ENCODE measurements at places on chromosomes 2 and 18.

DNA sequence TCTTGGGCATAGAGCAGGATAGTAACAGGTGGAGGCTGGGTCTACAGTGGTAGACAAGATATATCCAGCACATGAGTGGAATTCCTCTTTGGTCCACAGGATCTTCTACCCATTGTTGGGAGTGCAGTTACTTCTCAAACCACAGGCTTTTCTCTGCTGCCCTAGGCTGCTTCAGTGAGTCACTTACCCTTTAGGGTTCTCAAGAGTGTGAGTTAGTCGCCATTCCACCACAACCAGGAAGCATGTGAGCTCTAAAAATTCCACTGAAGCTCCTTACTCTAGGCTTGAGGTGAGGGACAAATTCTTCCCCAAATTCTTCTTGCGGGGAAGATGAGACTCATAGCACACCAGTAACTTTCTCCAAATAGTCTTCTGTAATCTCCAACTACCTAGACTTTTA, 189.4 kb downstream of the PLCL1 start:
- DNase-seq = no peak

DNA sequence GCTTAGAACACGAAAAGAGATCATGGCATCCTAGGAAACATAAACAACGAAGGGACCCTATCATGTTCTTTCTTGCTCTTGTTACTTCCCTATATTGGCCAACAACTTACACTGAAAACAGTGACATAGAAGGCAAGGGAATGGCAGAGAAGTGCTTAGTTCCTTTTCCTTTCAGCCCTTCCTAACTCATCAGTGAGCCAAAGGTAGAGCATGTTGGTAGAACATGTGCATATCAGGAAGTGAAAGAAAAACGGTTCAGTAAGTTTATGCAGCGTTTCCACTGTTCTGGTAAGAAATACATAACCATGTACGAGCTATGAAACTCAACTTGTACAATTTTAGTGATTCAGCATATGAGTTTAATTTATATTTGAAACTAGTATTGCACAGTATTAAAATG, 21.7 kb downstream of the AKAIN1 start:
- no peak for DNase-seq

DNA sequence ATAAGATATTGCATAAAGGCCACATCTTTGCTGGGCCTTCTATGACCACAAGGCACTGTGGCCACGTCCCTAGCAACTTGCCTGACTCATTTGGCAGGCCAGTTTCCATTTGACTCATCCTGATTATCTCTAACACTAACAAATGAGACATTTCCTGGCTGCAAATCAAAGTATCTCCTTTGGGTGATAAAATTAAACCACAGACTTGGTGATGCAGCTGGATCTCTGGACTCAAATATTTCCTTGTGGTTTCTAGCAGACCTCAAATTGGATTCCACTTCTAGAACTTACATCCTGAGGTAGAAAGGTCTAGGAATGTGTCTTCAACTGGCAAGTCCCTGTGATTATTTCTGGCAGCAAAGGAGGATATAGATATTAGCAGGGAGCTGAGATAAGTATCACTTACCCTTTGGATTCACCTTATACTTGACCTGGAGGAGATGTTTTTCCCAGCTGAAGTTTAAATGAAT, 167.9 kb upstream of the NXPH2 start:
- no peak for DNase-seq

GRCh38 chr2:30191107-30191506, 40.2 kb upstream of the LBH start:
- DNase-seq = no peak

- peak; percentile 33 for DNase-seq
These were observed 27.5 kb downstream of the RAMP1 start for GRCh38 chr2:237886685-237887481.

DNA sequence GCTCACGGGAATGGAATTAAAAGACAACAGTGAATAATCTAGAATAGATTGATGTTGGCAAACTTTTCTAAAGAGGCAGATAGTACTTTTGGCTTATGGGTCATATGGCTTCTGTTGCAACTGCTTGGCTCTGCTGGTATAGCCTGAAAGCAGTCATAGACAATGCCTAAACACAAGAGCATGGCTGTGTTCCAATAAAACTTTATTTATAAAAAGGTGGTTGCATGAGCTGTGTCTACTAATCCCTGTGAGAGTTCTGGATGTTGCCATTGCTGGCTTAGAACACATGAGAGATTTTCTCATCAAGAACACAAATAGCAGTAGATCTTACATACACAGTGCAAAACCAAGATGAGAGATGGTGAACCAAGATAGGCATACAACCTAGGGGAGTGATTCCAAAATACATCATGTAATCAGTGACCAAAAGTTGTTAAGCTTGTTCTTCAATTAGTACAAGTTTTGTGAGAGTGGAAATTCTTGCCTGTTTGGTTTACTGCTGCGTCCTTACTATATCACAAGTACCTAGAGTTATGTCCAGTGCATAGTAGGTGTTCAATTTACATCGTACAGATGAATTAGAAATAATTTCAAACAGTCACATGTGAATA, 380.0 kb downstream of the METTL4 start:
- DNase-seq = no peak

DNA sequence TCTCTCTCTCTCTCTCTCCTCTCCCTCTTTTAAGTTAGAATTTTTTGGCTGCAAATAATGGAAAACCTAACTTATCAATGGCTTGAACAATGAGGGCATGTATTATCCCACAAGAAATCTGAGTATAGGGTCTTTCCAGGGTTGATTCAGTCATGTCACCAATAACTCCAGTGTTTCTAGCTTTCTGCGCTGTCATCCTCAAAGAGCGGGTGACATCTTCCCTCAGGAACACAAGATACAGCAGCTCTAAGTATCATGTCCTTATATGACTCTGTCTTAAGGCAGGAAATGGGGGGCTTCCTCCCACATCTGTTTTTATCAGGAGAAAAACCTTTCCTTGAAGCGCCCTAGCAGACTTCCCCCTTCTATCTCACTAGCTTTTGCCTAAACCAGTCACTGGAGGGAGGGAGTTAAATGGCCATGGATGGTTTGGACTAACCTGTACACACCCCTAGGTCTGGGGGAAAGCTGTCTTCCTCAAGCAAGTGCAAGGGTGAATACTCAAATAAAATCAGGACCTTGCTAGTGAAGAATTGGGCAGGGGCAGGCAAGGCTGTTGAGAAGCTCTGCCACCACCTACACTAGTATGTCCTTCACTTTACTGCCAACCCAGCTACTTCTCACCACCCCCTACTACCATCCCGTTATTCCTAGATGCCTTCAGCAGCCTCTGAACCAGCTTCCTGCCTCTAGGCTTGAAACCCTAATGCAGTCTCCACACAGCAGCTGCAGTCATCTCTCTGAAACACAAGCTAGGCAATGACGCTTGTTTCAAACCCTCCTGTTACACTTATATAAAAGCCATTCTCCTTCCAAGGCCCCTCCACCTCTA, 7.5 kb upstream of the TUBA4A start:
- no peak for DNase-seq

DNA sequence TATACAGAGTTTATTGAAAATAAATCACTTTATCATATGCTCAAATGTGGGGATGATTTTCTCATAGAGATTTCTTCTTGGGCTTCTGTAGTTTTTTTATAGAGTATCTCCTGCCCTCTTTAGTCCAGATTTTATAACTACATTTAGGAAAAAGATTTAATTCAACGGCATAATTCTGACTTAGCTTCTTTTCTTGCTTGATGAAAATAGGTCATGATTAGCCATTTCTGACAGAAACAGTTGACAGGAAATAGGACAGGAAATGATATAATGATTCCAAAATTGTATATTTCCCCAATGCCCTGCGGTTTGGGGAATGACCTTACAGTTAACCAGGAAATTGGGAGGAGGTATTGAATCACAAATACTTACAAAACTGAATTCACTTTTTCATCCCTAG, 1531.9 kb upstream of the ACVR2A start:
- DNase-seq = no peak

GRCh38 chr2:55232863-55233657, 572 bp downstream of the RPS27A start:
- DNase-seq = no peak

GRCh38 chr18:6342990-6343389, 71.7 kb downstream of the L3MBTL4 start:
- no peak for DNase-seq

GRCh38 chr2:7403092-7403775, 486.0 kb downstream of the RNF144A start:
- no peak for DNase-seq

GRCh38 chr2:54577035-54577434, 120.9 kb downstream of the SPTBN1 start:
- DNase-seq = peak; percentile 19

GRCh38 chr2:105397953-105398335, 907 bp downstream of the FHL2 start:
- DNase-seq = no peak

DNA sequence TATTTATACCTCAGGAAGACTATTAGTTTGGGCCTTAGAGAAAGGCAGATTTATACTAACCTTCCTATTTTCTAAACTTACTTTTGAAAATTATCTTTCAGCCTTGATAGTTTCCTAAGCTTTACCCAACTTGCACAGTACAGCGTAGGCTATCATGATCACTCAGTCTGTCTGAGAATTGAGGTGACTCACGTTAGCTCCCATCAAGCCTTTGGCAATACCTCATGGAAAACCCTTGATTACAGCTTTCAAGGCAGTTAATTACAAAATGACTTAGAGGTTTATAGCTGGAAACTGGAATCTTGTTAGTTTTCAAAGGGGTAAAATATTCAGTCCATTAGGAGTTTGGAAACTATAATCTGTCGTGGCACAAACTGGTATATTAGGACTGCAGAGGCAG, 26.4 kb upstream of the ARMC9 start:
- DNase-seq = no peak

GRCh38 chr2:4653991-4654390, 950.6 kb downstream of the DCDC2C start:
- DNase-seq = no peak

GRCh38 chr2:36348721-36349120, 6.9 kb upstream of the CRIM1 start:
- DNase-seq = no peak

DNA sequence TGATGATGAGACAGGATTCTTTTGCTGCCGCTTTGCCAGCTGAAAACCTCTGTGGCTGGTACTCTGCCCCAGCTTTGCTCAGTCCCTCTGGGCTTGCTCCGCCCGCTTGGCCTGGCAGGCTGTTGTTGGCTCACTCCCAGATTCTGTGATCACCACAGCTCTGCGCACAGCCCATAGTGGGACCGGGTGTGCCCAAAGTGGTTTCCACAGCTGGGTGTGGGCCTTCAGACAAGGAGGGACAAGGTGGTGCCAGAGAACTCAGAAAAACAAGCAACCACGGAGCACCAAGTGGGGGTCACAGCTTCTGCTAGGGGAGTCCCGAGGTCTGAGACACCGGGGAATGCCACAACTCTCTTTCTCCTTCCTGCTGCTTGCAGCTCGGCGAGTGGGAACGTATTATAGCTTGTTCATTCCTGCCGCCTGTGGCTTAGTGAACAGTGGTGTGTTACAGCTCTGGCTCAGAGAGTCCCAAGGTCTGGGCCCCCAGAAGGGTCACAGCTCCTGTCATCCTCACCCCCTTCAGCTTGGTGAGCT, 9.2 kb upstream of the KYNU start:
- DNase-seq = no peak

- no peak for DNase-seq
These were observed 405.8 kb upstream of the CDH2 start for GRCh38 chr18:28582724-28583123.

DNA sequence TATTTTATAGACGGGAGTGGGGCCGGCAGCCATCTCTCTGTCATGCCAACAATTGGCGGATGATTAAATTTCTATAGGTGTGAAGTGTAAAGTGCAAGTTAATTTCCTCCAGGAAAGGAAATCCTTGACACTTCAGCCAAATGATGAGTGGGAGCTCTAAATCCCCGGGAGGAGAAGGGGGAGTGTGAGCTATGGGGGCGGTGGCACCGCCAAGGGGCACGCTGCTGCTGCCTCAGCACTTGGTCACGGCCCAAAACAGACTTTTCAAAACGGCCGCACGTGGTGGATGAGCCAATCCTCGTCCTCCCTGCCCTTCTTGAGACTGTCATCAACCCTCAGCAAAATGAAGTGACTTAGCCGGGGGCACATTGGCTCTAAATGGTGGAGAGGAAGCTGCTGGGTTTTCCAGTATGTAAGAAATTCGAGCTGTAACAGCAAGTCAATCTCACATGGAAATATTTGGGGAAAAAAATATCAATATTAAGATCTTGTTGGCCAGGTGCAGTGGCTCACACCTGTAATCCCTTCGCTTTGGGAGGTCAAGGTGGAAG, 200.8 kb downstream of the TFCP2L1 start:
- no peak for DNase-seq

DNA sequence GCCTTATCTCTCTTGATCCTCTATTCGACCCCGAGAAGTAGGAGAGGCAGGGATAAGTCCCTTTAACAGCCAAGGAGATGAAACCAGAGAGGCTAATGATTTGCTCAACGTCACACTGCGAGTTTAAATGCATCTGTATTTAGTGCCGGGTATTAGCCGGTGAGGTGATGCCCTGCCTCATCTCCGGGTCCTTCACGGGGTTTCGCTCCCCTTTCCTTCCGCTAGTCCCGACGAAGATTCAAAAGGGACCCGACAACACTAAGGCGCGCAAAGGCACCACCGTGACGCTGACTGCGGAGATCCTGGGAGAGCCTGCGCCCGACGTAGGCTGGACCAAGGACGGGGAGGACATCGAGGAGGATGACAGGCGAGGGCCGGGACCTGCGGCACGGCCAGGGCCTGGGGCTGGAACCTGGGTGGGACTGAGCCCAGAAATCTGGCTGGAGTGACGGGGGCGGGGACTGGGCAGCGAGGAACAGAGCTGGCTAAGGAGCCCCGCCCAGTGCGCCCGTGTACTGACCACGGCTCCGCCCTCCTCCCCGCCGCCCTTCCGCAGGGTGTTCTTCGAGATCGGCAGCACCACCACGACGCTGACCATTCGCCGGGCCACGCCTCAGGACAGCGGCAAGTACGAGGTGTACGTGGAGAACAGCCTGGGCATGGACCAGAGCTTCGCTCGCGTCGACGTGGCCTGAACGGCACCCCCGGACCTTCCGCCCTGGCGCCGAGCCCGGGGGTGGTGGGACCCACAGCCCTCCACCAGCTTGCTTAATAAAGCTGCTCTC, 1.0 kb upstream of the GMPPA start:
- DNase-seq = no peak

DNA sequence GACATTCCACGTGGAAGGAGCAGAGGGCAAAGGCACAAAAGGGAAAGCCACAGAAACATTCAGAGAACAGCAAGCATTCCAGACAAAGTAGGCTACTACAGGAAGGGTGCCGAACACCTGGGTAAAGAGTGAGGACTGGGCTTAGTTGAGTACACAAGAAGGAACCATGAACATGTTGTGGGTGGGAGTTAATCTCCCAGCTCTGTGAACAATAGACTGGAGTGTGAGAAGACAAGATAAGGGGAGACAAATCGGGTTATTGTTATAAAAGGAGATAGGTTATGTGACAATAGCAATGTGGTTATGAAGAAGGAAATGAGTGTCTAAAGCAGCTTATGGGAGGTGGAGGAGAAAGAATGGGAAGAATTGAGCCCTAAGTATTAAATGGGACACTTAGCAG, 70.0 kb downstream of the DPP4 start:
- no peak for DNase-seq

- DNase-seq = no peak
These were observed 14.3 kb downstream of the FRZB start for GRCh38 chr2:182852090-182852489.

All from nucleus accumbens (tissue), 56 donors.